ENCODE measurements at places on chromosomes 5 and 9.

DNA sequence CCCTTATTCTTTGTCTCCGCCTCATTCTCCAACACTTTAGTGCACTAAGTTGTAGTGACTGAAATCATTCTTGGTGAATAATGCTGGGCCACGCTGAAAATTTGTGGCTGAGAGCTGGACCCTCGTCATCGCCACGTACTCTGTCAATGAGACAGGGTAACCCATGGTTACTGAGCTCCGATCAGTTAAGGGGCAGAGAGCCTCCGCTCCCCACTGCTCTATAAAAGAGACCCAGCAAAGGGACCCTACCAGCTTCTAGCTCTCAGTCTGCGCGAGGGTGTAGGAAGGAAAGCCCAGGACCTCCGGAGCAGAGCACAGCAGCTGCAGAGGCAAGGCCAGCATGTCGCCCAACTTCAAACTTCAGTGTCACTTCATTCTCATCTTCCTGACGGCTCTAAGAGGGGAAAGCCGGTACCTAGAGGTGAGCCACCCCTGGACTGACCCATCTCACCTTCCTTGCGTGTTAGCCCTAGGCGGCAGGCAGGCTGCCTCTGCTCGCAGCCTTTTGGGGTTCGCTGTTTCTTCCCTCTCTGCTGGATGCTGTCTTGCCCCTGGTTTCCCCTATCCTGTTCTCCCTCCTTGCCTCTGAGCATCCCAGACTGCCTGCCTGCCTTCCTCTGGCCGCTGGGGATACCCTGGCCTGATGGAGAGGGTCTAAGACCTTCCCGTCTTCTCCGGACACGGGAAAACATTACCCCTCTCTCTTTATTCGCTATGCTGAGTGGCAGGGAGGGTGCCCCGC, at the start of gene CRHBP:
Gene CRHBP (plus strand): TSS at position 251 of the 742 bp plus-strand sequence. CDS start 90 bp downstream, at position 341.
- DNase-seq: no peak

DNA sequence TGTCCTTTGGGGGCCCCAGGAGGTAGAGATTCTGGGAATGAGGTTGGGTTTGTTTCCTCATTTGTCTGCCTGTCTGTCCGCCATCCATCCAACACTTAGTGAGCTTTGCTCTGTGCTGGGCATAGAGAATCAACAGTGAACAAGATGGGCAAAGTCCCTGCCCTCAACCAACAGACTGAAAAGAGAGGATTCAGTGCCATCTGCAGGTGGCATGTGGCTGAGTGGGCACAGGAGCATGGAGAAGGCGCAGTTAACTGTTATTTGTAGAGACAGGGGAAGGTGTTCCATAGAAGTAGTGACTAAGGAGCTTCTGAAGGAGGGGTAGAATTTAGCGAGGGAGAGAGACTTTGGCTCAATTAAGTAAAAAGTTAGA, 23.1 kb downstream of the POLR1E start:
- no peak for DNase-seq

DNA sequence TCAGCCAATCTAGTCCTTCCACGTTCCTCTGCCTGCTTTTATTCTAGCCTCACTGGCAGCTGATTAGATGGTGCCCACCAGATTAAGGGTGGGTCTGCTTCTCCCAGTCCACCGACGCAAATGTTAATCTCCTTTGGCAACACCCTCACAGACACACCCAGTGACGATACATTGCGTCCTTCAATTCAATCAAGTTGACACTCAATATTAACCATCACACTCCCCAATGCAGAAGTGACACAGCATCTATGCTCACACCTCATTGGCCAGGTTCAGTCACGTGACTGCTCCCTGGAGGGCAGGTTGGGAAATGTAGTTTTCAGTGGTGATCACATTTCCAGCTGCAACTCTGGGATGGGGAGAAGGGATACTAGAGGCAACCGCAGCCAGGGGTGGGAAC, 13.0 kb downstream of the SUSD3 start:
- DNase-seq: no peak

DNA sequence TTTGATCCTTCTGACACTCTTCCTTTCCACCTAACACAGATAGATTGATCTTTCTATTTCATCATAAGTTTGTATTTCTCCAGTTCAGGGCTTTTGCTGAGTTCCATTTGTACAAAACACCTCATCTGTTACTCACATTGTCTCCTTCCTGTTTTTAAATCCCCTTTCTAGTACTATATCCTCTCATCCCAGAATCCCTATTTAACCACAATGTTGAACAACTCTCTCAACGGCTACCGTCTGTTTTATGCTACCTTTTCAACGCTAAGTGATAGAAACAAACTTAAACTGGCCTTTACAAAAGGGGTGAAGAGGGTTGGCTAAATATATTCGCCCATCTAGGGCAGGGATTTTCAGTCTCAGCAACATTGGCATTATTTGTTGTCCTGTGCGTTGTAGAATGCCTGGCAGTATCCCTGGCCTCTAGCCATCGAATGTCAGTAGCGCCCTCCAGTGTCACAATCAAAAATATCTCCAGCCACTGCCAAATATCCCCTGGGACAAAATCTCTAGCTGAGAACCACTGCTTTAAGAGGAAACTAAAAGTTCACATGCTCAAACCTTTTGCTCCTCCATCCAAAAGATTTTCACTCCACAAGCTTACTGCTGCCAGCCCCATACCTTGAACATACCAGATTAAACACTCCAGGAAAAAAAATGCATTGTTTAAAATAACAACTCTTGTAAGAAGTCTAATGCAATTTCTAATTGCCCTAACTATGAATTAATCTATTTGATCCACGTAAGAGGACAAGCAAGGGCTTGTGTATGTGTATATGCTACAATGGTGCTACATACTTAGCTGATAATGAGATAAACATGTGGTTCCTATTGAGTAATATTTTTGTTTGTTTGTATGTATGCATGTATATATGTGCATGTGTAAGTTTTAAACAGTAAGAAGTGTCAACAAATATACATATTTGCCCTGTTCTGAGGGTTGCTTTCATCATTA, 344.0 kb downstream of the PTPRD start:
- no peak for DNase-seq

DNA sequence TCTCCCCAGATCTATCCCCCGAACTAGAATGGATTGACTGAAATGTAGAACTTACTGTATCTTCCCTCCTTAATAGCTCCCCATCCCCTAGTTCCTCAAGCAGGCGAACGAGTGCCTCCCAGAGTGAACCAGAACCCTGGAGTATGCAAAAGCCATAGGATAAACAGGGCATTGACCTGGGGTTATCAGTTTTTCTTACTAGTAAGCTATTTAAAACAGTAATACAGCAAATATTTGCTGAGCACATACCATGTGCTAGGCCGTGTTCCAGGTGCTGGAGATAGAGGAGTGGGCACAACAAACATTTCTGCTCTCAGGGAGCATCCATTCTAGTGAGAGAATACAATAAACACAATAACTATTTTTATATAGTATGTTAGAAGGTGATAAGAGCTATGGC, 1.8 kb downstream of the SKP2 start:
- no peak for DNase-seq

GRCh38 chr5:59061377-59061776, 478.5 kb downstream of the RAB3C start:
- DNase-seq: no peak

GRCh38 chr5:76818844-76819831, at the start of gene F2RL1:
F2RL1 (plus strand) TSS chr5:76819030; CDS start chr5:76819183, 153 bp downstream.
- peak; percentile 37 for DNase-seq

GRCh38 chr9:8570776-8571175, 771.2 kb upstream of the DMAC1 start:
- DNase-seq: no peak

DNA sequence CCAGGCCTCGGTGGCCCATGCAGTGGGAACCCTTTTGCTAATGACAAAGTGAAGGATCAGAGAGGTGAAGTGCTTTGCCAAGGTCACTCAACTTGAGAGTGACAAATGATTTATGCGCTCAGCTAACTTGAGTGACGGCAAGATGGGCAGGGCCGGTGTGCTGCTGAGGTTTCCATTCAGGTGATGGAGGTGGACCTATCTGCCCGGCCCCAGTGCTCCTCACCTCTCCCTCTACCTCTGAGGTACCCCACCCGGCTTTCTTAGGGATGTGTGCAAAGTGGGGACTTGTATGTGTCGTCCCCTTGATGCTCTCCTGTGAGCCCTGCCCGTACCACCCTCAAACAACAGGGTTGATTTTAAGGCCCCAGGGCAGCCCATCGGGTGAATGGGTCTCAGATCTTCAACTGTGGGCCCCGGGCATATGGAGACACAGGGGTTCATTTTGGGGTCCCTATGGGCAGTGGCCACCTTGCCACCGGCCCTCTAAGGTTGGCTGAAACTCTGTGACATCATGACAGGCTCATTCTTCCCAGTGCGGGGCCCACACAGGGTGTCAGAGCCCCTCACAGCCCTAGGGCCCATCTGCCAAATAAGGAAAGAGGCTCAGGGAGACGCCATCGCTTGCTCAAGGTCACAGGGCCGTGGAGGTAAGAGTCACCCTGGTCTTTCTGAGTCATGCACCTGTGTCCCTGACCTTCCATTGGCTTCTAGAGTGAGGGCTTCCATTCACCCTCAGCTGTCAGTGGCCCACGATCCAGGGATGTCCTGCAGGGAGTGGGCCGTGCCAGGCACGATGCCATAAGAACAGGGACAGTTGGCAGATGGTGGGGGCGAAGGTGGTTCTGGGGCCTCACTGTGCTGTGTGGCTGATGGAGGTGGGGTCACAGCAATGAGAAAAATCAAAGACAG, 170.6 kb upstream of the MVB12B start:
- DNase-seq: no peak
